ENCODE measurements at places on chromosomes 3 and 15.

GRCh38 chr3:194879126-194879877 lies 193.6 kb downstream of the FAM43A start:
- no peak for DNase-seq

- DNase-seq, result no peak
These were observed 104.1 kb downstream of the APBA2 start for GRCh38 chr15:28989896-28990295.

GRCh38 chr3:167863811-167864551 lies 128.5 kb downstream of the SERPINI1 start:
- no peak for DNase-seq

- no peak for DNase-seq
These were observed 76.3 kb downstream of the RAB11A start for GRCh38 chr15:65945616-65946015.

DNA sequence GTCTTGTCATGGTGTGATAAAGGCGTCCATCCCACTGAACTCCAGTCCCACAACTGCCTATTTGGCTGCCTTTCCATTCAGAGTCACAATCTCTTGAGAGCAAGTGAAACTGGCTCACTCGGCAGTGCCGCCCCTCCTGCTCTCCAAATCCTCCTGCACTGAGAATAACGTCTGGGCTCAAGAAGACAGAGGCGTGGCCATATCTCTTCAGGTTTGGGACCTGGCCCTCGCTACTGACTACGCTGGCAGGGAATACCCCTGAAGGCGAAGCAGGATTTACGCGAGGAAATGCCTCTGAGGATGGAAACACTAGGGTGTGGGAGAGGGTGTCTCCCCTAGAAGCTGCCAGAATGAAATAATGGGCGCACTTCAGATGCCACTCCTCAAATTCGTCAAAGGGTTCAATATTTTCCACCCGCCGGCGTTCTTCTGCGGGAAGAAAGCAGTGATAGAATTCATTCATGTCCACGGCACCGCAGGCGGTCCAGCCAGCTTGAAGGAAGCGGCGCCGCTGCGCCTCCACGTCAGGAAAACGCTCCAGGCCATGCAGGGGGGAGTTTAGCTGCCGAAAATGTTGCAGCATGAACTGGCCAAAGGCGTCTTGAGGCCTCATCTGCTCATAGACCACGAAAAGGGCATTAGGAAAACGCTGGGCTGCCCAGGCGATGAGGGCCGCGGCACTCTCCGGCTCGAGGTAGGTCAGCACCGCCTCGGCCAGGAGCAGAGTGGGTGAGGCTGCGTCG lies 985 bp downstream of the LCMT2 start:
- no peak for DNase-seq

- no peak for DNase-seq
These were observed 5.7 kb downstream of the NCEH1 start for GRCh38 chr3:172705170-172705569.

- DNase-seq, result no peak
These were observed 506.0 kb downstream of the GBE1 start for GRCh38 chr3:81255463-81255862.

DNA sequence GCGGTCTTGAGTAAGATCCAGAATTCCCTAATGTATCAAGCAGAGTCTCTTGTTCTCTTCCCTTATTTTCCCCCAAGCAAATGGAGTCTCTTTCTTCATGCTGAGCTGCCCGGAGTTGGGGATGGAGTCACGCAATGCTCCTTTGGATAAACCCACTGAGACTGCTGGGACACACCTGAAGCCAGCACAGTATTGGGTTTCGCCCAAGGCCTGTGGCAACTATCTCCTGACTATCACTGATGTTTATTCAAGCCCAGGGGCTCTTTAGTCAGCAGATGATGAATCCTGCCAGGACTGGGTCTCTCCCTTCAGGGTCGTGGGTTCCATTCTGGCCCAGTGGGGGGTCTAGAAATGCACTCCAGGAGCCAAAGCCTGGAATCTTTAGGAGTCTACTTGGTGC lies 11.3 kb downstream of the USF3 start:
- DNase-seq, result no peak

- DNase-seq, result no peak
These were observed 139.7 kb upstream of the CFAP20DC start for GRCh38 chr3:59189526-59189925.

DNA sequence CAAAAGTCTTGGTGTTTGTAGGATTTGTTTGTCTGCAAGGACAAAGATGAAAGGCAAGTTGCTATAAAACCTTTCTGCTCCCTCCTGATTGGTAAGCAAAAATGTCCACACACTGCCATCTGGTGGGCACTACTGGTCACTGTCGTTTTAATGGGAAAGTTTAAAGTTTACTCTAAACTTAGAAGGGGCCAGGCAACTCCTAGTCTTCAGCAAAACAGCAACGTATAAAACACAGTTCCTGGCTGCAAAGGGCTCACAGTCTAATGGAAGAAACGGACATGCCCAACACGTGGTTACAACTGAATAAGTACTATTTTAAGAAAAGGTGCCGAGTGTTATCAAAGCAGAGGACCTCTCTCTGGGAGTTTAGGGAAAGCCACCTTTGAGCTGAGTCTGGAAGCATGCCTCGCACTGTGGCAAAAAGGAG lies 23.7 kb upstream of the TPRG1 start:
- peak; percentile 49 for DNase-seq

DNA sequence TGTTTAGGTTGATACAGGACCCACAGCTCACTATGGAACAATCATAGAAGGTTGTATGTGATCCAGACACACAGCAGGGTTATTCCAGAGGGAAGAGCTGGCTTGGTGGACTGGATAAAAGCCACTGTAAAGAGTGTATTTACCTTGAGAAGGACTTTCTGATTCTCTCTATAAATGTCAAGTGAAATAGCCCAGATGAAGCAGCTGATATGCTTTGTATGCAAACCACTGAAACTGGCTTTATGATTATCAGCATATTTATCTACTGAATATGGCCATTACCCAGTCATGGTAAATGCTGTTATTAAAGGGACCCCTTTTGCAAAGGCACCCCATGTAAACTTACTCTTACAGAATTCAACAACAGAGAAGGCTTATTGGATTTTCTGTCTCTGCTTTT lies 28.1 kb downstream of the C3orf80 start:
- DNase-seq, result no peak

DNA sequence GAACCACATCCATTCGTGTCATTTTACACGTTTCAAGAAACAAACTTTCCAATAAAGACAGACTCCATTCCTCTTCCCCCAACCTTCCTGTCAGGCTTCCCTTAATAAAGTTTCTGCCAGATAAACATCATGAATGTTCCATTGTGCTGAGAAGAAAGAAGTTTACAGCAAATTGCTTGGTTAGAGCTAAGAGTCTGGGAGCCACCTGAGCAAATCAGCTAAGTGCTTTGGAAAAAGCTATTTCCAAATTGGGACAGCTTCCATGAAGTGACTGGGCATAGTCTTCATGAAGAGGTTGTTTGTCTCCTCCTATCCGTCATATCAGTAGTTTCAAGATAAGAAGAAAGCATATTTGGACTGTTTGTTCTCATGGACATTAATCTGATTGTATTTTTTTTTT lies 77.0 kb downstream of the MAGI1 start:
- DNase-seq, result no peak

- no peak for DNase-seq
These were observed 136.9 kb downstream of the THSD4 start for GRCh38 chr15:71252044-71252739.

DNA sequence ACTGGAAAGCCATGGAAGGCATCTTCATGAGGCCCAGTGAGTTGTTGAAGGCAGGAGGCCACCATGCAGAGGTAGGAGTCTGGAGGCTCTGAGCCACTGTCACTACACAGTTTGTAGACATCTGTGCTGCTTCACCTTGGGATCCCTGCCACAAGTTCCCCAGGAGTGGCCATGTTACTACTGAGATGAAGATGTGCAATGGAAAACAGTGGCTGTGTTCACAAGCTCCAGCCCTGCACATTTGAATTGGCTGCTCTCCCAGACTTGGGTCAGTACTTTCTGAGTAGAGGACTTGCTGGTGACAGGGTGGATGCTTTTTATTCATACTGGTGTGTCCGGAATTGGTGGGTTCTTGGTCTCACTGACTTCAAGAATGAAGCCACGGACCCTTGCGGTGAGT lies 86.9 kb upstream of the C15orf39 start:
- DNase-seq, result no peak

DNA sequence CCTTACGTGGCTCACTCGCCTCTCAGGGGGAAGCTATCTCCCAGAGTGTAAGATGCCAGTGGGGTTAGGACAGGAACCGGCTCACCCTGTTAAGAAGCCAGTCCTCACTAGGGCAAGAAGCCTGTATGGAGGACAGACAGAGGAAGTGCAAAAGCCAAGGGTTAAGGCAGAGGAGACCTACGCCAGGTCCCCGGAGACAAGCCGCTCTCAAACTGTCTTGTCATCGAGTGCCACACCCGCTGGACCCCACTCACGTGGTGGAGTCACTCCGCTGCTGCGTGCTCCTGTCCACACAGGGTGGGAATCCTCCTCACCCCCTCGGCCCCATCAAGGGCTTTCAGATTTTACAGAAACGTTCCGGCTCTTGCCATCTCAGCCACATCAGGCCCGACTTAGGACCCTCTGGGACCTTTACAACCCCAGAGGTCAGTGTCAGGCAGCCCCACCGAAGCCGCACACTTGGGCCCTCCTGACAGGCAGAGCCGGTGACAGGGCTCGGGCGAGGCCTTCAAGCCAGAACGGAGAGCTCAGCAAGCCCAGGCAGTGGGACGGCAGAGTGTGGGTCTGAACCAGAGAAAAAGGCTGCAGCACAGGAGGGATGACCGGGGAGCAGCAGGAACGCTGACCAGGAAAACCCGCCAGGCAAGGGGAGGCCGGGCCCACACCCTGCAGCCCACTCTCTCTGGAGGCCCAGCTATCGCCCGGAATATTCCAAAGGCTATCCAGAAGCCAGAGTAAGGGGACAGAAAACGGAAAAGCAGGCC lies 61.7 kb downstream of the XXYLT1 start:
- DNase-seq, result no peak

GRCh38 chr3:51275111-51275805 lies 109.8 kb upstream of the MANF start:
- DNase-seq, result no peak

GRCh38 chr3:188417271-188417696 lies 263.3 kb downstream of the LPP start:
- DNase-seq, result no peak

DNA sequence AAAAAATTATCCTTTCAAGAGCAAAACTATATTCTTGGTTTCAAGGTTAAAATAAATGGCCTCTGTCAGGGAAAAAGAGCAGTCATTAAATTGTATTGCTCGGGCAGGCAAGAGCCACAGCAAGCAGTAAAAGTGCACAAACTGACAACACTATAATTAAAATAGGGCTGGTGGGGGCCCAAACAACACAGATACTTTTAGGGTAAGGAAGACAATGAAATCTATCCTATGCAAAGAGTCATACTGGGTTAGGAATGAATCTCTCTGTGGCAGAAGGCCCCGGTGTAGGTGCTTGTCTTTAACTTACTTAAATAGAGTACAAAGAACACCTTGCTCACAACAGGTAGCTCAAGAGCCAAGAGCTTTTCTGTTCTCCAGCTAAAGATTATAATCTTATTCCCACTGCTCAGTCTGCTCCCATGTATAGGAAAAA lies 94.7 kb downstream of the DLG1 start:
- DNase-seq, result no peak

DNA sequence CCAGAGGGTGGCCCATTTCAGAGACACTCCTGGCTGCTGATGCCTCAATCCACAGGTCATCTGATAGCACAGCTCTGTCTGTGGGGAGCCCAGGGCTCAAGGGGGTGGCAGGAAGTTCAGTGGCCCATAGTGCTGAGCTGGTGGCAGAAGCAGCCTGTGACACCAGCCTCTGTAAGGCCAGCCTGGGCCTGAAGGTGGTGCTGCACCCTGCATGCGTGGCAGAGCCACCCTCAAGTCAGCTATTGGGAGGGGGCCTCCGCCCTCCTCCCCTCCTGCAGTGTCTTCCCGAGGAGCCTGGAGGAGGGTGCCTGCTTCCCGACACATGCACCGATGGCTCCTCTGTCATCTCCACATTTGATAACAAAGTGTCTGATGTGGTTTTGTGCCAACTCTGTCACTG lies 3.0 kb downstream of the PLA1A start:
- no peak for DNase-seq

DNA sequence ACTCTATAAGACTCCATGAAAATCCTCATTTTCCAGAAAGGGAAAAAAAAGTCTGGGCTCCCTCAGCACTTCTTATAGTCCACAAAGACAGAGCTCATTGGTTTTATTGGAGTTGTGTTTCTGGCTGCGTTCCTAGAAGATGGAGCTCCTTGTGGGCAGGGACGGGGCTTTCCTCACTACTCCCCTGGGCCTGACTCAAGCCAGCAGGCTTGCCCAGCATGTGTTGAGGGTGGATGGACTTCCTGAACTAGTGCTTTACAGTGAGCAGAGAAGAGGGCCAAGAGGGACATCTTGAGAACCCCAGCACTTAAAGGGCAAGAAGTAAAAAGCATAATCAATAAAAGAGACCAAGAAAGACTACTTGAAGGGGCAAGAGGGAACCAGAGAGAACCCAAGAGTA lies 43.2 kb upstream of the EPHB1 start:
- no peak for DNase-seq

DNA sequence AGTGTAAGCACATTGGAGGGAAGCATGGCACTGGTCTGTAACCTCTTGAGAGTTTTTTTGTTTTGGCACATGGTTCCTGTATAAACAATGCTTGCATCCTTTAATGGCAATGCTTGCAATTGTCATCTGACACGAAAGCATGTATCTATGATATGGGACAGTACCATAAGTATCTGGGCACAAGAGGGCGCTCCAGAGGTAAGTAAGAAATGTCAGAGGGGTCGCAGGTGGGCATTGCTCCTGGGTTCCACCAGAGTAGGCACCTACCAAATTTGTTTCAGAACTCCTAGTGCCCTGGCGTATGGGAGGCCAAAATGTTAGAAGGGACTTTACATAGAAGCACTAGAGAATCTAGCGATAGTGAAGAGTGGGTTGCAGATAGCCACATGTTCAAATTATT lies 58.7 kb upstream of the BCHE start:
- no peak for DNase-seq

- no peak for DNase-seq
These were observed 366.0 kb downstream of the PTPRG start for GRCh38 chr3:61927332-61927731.

GRCh38 chr3:21356402-21356801 lies 394.6 kb downstream of the ZNF385D start:
- DNase-seq, result no peak

DNA sequence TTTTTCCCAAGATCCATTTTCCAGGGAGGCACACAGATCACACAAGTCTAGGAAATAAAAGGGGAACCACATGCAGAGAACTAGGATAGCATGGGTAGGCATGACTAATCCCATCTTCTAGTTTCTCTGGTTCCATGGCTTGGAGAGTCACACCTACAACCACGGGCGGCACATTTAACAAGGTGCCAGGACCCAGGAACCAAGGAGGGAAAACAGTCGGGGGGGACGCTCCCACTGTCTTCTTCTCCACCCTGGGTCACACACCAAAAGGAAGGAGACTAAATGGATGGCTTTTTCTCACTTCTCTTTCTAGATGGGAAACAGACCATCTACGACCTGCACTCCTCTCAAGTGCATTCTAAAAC lies 4.6 kb upstream of the SMCO1 start:
- DNase-seq, result no peak

GRCh38 chr3:123652342-123652984 lies 67.6 kb upstream of the HACD2 start:
- DNase-seq, result no peak

Data from natural killer cell (primary cell).